Stimulated activated CD4-positive, alpha-beta T cell treated with anti-CD3 and anti-CD28 coated beads, Interleukin-15, amount 100 ng/mL, for 48 hours (primary cell): ENCODE measurements at places on chromosomes 7 and 10.

DNA sequence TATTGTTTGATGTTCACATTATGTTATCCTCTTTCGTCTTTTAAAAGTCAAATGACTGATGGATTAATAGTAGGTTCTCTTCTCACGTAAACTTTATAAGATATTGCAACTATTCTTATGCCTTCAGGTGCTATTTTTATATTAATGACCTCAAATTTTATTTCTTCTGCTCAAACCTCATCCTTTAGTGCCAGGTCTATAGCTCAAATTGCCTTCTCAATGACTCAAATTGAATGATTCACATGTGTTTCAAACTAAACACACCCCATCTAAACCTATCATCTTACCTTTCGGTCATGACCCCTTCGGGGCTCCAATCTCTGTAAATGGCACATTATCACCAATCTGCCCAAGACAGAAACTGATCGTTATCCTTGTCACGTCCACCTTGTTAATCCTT is 22.0 kb upstream of the LIPF start:
- DNase-seq, result no peak

- DNase-seq, result no peak
Measured at GRCh38 chr7:41333511-41333910, 369.4 kb downstream of the INHBA start.

DNA sequence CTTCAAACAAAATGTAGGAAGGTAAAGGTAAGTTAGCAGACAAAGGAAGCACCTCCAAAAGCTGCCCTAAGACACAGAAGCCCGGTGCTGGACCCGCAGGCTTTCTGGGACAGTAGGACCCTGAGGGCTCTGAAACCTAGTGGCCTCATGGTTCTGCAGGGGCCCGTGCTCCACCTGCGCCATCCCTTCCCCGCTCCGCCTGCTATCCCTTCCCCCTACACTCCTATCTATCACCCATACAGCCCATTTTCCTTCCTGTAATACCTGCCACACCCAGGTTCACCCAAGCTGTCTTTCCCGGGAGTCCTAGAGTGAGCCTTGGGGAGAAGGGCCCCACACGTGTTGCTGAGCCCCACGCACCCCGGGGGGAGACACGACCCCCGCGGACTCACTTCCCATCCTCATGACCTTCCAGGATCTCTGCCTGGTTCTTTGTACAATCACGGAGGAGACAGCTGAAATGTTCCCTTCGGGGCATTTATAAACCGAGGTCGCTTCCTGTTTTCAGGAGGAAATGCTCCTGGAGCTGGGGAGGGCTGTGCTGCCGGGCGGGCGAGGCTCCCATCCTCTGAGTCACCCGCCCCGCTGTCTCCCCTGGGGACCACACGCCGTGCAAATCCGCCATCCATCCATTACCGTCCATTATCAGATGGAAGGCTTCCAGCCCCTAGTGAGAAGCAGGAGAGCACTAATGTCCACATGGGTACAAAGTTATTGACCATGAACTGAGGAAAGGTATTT is 251.7 kb upstream of the PITRM1 start:
- DNase-seq, result no peak

DNA sequence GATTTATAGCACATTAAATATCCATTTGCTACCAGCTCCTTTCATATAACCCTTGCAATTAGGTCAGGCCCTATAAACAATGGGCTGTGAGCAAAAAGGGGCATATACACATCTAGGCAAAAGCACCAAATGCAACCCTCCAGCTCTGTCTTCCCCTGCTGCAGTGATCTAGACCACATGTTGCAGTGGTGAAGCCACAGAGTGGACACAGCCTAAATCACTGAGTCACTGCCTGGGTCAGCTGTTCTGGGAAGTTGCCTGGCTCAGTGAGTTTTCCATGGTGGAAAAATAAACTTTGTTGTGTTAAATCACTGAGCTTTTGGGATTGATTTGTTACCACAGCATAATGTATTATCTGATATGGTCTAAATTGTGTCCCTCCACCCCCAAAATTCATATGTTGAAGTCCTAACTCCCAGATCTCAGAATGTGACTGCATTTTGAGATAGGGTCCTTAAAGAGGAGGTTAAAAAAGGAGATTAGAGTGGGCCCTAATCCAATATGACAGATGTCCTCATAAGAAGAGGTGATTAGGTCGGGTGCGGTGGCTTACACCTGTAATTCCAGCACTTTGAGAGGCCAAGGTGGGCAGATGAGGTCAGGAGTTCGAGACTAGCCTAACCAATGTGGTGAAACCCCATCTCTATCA is 70.4 kb downstream of the ZFAND4 start:
- no peak for DNase-seq

DNA sequence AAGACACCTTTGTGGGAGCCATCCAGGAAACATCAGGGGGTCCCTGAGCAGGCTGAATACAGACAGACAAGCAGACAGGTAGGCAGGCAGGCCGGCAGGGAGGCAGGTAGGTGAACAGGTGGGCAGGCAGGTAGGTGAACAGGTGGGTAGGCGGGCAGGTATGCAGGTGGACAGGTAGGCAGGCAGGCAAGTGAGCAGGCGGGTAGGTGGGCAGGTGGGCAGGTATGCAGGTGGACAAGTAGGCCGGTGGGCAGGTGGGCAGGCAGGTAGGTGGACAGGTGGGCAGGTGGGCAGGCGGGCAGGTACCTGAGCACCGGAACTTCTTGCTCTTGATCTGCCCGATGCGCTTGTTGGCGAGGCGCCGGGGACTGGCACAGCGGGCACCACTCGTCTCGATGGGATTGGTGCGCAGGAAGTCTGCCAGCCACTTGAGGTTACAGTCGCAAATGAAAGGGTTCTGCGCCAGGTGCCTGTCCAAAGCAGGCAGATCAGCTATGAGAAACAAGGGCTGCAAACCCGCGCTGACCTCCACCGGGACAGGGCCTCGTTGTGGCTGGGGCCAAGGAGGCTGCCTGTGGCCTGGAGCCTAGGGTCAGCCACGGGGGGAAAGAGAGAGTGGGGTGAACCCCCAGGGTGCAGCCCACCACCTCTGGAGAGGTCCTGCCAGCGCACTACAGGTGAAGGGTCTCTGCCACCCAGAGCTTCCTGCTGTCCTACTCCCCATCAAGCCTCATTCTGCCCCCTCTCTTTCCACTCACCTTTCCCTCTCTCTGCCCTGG is 136.9 kb downstream of the SLIT1 start:
- no peak for DNase-seq

GRCh38 chr10:78276139-78276538 is 242.5 kb downstream of the RPS24 start:
- DNase-seq, result no peak

- DNase-seq, result no peak
Measured at GRCh38 chr7:106814887-106815286, 50.2 kb upstream of the PIK3CG start.

DNA sequence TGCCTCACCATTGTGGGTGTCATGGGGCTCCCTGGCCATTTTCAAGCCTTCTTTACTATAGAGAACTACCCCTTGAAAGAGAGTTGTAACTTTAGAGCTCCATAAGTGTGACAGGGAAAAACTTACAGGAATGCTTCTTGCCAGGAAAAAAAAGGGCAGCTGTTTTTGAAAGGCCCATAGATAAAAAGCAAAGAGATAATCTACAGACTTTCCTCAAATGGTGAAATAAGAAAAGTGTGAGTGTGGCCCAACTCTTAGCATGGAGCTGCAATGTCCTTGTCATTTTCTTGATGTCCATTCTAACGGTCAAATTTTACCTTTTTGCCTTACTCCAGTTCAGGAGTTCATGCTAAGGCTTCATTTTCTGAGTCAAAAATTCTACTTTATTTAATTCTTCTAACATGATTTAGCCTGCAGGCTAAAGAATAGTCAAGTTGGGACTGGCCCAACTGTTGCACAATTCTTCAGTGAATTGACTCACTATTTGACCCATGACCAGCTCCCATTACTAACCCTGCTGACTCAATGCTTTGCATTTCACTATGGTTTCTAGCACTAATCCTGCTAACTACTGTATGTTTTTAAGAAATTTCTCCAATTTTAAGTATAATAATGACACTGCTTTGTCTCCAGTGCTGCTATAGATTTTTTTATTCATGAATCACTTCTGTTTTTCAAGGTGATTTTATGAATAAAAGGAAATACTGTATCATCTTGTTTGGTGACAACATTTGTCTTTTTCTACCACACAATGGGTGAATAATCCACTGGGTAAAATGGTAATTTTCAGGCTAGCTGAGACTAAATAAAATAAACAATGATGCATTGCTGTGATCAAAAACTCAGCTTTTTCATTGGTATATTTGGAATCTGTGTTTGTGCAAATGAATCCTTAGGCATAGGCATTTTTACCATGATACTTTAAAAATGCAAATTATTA is 41.4 kb upstream of the SGCE start:
- no peak for DNase-seq

DNA sequence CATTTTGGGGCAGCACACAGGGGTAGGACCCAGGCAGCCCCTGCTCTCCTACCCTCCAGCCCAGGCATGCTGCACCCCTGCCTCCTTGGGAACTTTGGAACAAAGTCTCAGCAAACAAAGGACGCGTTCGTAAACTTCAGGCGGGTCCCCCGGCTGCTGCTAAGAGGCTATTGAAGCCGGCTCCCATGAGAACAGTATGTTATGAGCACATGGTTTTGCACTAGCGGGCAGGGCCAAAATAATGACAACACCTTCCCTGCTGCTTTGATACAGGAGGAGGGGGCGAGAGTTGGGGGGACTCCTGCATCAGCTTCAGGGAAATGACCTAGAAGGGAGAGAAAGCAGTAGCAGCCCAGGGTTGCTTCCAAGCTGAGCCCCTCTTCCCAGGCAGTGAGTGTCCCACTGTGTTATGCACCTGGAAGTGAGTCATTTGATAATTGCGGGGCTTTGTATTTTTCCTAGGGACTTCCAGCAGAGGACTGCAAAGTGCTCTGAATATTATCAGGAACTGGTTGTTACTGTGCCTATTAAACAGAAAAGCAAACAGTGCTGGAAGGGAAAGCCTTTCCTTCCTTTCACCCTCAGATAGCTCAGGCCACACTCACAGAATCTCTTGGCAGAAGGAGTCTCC is 6.9 kb downstream of the ITPRIP start:
- DNase-seq, result no peak

DNA sequence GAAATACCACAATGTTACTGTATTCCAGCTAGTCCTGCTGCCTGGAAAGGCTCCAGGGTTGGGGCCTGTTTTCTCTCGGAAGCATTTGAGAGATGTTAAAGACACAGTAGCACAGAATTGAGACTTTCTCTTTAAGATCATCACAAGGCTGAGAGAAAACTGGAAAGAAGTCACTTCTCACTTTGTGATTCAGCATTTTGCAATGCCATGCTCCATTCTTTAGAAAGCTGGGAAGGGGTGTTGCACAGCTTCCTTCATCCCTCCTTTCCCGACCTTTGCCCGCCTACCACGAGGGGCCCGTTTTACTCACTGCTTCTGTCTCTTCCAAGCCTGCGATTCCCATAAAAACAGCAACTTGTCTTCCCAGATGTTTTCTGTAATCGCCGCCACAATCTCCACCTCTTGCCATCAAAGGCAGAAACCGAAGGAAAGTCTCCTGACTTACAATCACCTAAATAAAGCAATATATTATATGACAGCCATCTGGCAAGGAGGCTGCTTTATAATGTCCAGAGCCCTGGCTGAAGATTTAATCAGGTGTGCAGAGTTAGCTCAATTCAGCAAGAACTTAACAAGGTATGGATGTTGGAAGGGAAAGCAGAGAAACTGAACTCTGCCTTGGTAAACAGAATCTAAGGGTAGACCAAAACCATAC is 18.9 kb downstream of the NOD1 start:
- no peak for DNase-seq

DNA sequence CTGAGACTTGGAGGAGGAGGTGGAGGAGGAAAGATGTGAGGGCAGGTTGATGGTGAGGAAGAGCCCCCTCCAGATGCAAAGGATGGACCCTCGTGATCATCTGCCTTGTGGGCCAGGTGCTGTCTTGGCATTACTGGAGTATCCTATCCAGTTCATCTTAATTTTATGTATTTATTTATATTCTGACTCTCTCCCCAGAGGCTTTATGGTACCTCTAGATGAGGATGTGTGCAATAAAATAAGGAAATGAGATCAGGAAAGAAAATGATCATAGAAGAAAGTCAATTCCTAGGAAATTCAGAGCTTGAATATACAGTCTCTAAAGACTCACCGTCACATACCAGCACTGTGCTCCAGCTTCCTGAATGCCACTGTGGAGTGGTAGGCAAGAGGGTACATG is 94.1 kb downstream of the LRRC18 start:
- DNase-seq, result no peak

GRCh38 chr7:30556840-30557239 is 37.8 kb upstream of the GARS1 start:
- no peak for DNase-seq

DNA sequence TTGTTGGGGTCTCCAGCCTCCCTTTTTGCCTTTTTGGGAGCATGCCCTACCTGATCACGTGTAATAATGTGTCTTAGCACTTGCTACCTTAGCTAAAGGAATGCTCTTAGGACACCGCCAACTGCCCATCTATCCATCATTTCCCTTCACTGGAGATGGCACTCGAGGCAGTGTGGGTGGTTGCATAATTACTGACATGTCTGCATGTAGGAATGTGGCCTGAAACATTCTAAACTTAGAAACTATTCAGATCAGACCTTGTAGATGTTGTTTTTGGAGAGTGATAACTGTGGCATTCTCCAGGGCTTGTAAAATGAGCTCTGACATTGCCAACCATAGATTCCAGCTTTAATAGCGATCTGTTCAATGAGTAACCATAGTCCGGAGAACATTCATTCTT is 365.8 kb downstream of the BBS9 start:
- no peak for DNase-seq

DNA sequence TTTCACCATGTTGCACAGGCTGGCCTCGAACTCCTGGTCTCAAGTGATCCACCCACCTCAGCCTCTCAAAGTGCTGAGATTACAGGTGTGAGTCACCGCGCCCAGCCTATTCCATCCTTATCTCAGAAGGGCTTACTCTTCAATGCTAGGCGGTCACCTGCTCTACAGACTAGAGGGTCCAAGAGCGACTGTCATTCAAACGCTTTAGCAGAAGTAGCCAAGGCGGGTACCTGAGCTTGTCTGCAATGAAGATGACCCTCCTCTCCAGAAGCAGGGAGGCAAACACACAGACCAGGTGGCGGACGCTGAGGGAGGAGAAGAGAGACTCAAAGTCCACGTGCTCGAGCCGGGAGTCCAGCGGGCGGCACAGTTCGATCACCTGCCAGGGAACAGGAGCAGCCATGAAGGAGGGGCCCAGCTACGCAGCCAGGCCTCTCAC is 65.1 kb upstream of the MKRN1 start:
- no peak for DNase-seq

GRCh38 chr7:108455551-108455997 is 662 bp downstream of the NRCAM start:
- DNase-seq, result no peak

DNA sequence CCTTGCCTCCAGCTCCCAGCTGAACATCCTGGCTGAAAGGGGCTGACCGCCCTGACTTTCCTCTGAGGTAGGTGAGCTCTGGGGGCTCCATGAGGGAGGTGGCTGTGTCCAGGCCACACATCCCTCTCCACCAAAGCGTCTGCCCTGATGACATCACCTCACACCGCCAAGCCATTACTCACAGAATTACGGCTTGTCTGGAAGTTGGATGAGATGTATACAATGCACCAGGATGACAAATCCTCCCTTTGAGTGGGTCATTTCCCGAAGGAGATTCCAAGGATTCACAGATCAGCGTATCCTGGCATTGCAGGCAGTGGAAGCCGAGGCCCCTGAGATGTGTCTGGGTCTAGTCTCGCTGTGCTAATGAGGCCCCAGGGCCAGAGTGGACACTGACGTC is 15.1 kb upstream of the RET start:
- no peak for DNase-seq
